Right atrium auricular region (tissue), 2 donors: ENCODE measurements at places on chromosomes 12 and 14.

GRCh38 chr12:3316776-3317480 lies 174.1 kb upstream of the PRMT8 start:
- H3K27ac ChIP-seq = no peak overlapping the region
- H3K36me3 ChIP-seq = no peaks in the 10 kb centered on the region
- H3K4me1 ChIP-seq = no peaks in the 10 kb centered on the region
- DNase-seq = no peak

DNA sequence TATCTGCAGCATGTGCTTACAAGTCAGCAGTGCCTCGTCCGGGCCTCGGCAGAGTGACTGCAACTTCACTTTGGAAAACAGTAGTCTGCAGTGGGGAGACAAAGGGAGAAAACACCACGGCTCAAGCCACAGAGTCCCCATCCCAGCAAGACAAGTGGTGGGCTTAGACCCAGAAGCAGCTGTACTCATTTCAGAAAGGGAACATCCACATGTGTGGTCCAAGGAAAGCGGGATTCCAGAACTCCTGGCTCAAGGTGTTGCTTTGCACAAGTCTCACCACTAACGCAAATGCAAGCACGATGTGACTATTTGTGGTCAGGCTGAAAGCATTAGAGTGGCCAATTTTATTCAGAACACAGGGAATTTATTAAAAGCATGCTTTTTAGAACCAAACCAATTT lies 198.3 kb downstream of the TTC7B start:
- H3K4me3 ChIP-seq = no peak overlapping the region
- peak; percentile 57 for DNase-seq
- H3K4me1 ChIP-seq = no peaks in the 10 kb centered on the region
- no peaks in the 10 kb centered on the region for H3K27me3 ChIP-seq

DNA sequence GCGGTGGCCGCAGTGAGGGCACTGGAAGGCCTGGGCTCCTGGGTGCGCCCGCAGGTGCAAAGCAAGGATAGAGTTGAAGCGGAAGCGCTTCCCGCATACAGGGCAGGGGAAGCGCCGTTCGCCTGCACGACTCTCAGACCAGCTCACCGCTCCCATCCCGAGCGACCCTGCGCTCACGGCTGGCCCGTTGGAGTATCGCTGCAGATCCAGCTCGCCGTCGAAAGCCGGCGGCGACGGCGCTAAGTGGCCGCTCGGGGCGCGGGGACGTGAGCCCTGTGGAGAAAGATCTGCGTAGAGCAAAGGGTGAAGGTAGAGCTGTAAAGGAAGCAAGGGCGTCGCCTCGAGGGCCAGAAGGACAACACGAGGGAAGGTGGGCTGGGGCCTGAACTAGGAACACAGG lies 5.4 kb downstream of the ZNF219 start:
- peaks cover 47% of the 10 kb centered on the region for H3K4me1 ChIP-seq
- no peak overlapping the region for H3K4me3 ChIP-seq
- H3K27ac ChIP-seq = no peak overlapping the region
- peaks cover 39% of the 10 kb centered on the region for H3K36me3 ChIP-seq
- H3K27me3 ChIP-seq = no peaks in the 10 kb centered on the region

GRCh38 chr14:100127853-100128455 lies 31.5 kb downstream of the DEGS2 start:
- H3K4me3 ChIP-seq = no peak overlapping the region
- no peak overlapping the region for H3K27ac ChIP-seq
- H3K36me3 ChIP-seq = peaks cover 12% of the 10 kb centered on the region
- no peaks in the 10 kb centered on the region for H3K27me3 ChIP-seq
- H3K4me1 ChIP-seq = no peaks in the 10 kb centered on the region
- no peak for DNase-seq

GRCh38 chr14:20662968-20663732 lies 21.2 kb upstream of the RNASE4 start:
- H3K4me1 ChIP-seq = peaks cover 10% of the 10 kb centered on the region
- H3K4me3 ChIP-seq = peak overlapping the region; percentile 32
- DNase-seq = peak; percentile 42
- no peaks in the 10 kb centered on the region for H3K27me3 ChIP-seq

DNA sequence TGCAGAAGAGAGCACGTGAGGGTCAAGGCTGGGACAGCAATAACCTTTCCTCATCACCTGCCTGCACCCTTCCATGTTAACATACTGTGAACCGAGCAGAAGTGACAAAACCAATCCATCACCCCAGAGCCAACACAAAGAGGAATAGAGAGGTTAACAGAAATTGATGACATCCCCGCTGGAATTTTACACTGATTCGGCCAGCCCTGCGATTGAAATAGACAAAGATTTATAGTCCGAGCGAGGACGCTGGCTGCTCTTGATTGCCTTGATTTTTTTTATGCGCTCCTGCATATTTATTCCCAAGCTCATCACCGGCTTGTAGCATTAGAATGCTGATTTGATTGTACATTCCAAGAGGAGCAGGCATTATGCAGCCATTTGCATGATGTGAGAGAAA lies 729.7 kb downstream of the BCL11B start:
- H3K36me3 ChIP-seq = no peaks in the 10 kb centered on the region
- no peaks in the 10 kb centered on the region for H3K27me3 ChIP-seq

DNA sequence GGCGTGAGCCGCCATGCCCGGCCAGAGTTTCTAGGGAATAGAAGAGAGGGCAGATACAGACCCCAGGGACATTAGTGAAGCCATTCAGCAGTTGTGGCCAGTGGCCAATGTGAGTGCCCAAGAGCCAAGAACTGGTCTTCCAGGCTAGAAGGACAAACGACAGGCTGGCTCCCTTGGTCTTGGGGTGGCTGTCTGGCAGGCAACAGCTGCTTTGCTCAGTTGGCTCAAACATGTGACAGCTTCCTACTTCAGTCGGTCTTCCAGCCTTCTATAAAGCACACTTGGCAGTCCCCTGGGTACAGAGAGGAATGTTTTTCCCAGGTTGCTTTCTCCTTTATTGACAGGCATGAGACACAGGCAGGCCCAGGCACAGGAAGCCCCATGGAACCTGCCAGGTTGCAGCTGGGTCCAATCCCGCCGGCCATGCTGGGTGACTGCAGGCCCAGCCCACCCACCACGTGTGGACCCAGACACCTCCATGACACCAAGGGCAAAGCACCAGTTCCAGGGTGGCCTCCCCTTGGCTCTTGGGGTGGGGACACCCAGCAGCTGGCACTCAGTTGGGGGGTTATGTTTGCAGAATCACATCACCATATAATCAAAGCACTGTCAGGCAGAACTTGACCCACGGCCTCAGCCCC lies 15.4 kb downstream of the CHGA start:
- H3K4me1 ChIP-seq = no peaks in the 10 kb centered on the region
- H3K27me3 ChIP-seq = no peaks in the 10 kb centered on the region
- no peak overlapping the region for H3K27ac ChIP-seq
- no peak overlapping the region for H3K4me3 ChIP-seq
- peaks cover 34% of the 10 kb centered on the region for H3K36me3 ChIP-seq
- DNase-seq = no peak

- no peaks in the 10 kb centered on the region for H3K36me3 ChIP-seq
- no peak overlapping the region for H3K27ac ChIP-seq
- no peaks in the 10 kb centered on the region for H3K4me1 ChIP-seq
- H3K27me3 ChIP-seq = no peaks in the 10 kb centered on the region
- peak; percentile 66 for DNase-seq
- H3K4me3 ChIP-seq = no peak overlapping the region
Measured at GRCh38 chr12:13864081-13864673, 117.2 kb downstream of the GRIN2B start.

DNA sequence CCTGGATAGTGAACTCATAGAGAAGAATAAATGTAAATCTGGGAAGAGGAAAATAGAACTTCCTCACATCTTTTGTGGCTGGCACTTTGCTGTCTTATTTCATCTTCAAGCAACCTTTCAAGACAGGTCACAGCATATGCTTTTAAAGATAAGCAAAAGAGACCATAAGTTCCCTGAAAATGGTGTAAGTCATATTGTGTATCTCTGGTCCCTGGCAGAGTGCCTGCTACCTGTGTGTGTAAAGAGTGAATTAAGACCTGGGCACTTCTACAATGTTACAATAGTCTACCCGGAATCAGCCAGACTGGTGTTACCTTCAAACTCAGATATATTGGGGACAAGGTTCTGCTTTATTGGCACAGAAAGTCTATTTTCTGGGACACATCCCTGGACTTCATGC lies 168.8 kb downstream of the SLC2A13 start:
- H3K4me1 ChIP-seq = no peaks in the 10 kb centered on the region
- DNase-seq = no peak
- no peak overlapping the region for H3K4me3 ChIP-seq
- H3K27ac ChIP-seq = no peak overlapping the region
- no peaks in the 10 kb centered on the region for H3K36me3 ChIP-seq

GRCh38 chr14:65991104-65991503 lies 495.1 kb upstream of the CCDC196 start:
- H3K27ac ChIP-seq = no peak overlapping the region
- no peak for DNase-seq
- no peaks in the 10 kb centered on the region for H3K27me3 ChIP-seq
- no peaks in the 10 kb centered on the region for H3K4me1 ChIP-seq
- H3K4me3 ChIP-seq = no peak overlapping the region

DNA sequence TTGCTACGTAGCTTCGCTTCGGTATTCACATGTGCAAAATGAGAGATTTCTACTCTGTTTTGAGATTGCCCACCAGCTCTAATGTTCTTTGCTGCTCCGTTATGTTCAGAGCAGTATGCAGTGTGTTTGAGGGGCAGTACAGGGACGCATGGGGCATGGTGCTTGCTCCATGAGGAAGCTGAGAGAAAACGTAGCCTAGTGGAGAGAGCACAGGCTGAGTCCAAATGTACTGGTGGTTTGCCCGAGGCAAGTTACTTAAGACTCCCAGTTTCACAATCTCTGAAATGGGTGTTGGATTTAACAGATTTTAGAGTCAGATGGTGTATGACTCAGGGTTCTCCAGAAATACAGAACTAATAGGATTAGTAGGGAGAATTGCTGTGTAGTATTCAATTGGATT lies 310.5 kb downstream of the ETNK1 start:
- no peaks in the 10 kb centered on the region for H3K27me3 ChIP-seq
- no peak overlapping the region for H3K27ac ChIP-seq
- no peaks in the 10 kb centered on the region for H3K36me3 ChIP-seq
- H3K4me3 ChIP-seq = no peak overlapping the region

- no peak overlapping the region for H3K4me3 ChIP-seq
- no peaks in the 10 kb centered on the region for H3K27me3 ChIP-seq
- DNase-seq = no peak
Measured at GRCh38 chr12:44286336-44286735, 450.5 kb downstream of the TMEM117 start.

DNA sequence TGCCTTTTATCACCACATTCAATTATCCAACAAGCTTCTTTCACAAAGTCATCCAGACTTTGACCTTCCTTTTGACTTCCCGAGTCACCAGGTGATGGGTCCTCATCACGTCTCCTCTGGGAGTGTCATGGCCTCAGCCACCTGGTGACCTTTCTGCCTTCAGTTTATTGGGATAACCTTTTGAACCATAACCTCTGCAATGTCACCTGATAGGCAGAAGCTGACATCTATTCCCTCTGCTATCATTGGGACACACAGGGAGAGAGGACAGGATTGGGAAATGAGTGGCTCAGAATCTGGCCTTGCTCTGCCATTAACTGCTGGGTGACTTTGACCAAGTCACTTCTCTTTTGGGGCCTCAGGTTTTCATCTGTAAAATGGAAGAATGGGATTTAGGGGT lies 388.7 kb downstream of the NUAK1 start:
- H3K4me1 ChIP-seq = no peaks in the 10 kb centered on the region
- H3K36me3 ChIP-seq = no peaks in the 10 kb centered on the region
- DNase-seq = no peak
- H3K27ac ChIP-seq = no peak overlapping the region
- no peaks in the 10 kb centered on the region for H3K27me3 ChIP-seq
- H3K4me3 ChIP-seq = no peak overlapping the region
